ENCODE measurements at places on chromosomes 11 and 22.
A peak's percentile ranks its signal among the peaks of the same experiment; 100 is the strongest.

DNA sequence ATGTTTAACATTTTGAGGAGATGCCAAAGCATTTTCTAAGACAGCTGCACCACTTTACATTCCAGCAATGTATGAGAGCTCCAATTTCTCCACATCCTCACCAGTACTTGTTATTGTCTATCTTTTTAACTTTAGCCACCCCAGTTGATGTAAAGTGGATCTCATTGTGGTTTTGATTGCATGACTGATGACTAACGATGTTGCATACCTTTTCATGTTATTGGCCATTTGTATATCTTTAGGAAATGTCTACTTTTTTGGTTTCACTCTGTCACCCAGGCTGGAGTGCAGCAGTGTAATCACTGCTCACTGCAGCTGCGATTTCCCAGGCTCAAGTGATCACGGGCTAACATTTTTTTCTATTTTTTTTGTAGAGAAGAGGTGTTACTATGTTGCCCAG lies 8.9 kb downstream of the TTC28 start:
- no peak for DNase-seq

DNA sequence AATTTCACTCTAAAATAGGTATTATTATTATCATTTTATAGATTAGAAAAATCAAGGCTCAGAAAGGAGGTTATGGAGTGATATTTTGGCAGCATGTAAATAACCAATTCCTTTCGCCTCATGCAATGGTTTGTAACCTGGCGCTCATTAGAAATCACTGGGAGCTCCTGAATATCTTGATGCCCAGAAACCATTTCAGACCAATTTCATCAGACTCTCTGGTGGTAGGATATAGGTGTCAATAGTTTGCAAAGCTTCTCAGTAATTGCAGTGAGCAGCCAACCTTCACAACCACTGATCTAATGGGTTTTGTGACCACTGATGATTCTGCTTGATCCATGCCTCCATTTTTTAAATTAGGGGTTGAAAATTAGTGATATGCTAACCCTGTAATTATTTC lies 57.8 kb upstream of the ZC3H12C start:
- DNase-seq, result no peak

- DNase-seq, result peak; percentile 58
These were observed 800 bp downstream of the KCTD21 start for GRCh38 chr11:78187366-78188285.

DNA sequence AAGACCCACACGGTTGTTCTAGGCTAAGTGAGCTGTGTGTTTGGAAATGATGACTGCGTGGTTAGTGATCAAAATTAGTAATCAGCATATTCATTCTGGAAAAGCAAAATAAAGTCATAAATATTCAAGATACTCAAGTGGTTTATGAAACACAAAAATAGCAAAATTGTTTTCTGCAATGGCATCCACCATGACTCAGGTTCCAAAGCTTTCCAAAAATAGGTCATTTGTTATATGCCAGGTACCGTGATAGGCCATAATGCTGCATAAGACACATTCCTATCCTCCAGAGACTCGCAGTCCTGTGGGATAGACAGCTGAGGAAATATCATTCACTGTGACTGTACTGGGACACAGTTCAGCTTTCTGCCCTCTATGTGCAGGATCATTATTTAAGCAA lies 2.4 kb upstream of the ATL3 start:
- DNase-seq, result no peak

GRCh38 chr11:45423036-45423435 lies 136.9 kb upstream of the SYT13 start:
- no peak for DNase-seq

GRCh38 chr11:72753341-72754148 lies 1.3 kb upstream of the ARAP1 start:
- DNase-seq, result no peak

- no peak for DNase-seq
These were observed 11.0 kb downstream of the TNKS1BP1 start for GRCh38 chr11:57313788-57314135.

DNA sequence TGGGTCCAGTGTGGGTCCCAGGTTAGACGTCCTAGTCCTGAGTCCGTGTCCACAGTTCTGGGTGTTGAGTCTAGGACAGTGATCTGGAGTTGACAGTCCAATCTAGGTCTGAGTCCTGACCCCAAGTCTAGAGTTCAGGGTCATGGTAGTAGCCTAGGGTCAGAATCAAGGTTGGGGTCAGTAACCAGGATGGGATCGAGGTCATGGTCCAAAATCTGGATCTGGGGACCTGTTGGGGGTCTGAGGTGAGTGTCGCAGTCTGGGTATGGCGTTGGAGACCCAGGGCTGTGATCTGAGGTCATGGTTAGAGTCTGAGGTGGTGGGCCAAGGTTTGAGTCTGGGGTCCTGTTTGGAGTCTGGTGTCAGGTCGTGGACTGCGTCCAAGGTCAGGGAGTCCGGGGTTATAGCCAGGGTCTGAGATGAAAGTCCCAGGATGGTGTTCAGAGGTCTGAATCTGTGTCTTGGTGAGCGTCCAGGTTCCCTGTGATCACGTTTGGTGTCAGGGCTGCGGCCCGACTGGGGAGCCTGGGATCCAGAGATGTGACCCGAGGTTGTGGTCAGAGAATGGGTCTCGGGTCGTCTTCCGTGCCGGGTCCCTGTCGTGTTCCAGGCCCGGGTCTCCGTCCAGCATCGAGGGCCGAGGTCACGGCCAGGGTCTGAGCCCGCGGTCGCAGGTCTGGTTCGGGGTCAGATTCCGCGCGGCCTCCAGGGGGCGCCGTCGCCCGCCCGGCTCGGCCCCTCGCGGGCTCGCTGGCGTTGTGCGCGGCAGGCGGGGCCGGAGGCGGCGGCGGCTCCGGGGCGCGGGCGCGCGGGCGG lies 432 bp upstream of the GRK2 start:
- DNase-seq, result no peak

GRCh38 chr22:35134637-35135036 lies 68.7 kb downstream of the ISX start:
- no peak for DNase-seq

GRCh38 chr22:47333625-47334024 lies 571.2 kb downstream of the TBC1D22A start:
- DNase-seq, result no peak

Measured in activated CD8-positive, alpha-beta memory T cell treated with anti-CD3 and anti-CD28 coated beads for 48 hours (primary cell).